SHP77 treated with DMSO at 0.1 percent for 48 hours (cell line): ENCODE measurements at places on chromosomes 13 and 19.

GRCh38 chr19:50908336-50908735 lies 2.9 kb downstream of the KLK4 start:
- no peak for DNase-seq

- DNase-seq = no peak
Observed at GRCh38 chr19:12567951-12568350, 16.7 kb upstream of the ZNF564 start.

GRCh38 chr13:83732755-83733154 lies 149.5 kb downstream of the SLITRK1 start:
- no peak for DNase-seq

DNA sequence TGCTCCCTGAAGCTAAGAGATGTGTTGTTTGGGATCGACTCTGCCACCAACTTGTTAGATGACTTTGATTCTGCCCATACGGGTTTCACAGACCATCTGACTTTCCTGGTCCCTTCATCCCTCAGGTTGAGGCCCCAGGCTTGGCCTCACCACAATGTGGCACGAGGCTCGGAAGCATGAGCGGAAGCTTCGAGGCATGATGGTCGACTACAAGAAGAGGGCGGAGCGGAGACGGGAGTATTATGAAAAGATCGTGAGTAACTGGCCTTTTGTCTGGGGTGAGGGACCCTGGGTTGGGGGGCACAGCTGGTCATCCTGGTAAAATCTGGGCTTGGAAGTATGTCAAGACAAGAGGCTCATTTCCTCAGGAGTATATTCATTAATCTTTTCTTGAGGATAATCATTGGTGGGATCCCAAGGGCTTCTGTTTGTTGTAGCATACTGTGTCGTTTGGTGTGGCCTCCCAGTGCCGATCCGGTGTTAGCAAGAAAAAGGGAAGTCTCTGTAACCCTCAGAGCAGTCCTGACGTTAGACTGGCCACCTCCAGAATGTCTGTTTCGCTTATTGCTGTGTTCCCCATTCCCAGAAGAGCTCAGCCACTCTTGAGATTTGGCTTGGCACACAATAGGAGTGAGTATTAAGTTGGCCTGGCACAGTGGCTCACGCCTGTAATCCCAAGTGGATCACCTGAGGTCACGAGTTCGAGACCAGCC lies 1.4 kb downstream of the CLASRP start:
- DNase-seq = no peak

DNA sequence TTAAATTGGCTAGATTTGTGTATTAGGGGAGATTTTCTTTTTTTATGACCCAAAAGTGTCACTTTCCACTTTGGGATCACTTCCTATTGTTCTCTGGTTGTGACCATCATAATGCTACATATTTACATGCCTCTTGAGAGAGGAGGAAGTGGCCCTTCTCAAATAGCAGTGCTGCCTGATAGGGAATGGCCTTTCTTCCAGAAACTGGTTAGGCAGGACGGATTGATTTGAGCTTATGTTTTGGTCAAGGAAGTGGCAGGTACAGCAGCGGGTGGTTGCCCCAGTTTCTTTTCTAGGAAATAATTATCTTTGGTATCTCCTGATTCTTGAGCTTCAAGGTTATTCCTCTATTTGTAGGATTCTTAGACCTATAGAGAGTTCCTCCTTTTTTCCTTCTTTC lies 21.9 kb upstream of the WTIP start:
- DNase-seq = no peak

- no peak for DNase-seq
Observed at GRCh38 chr13:19664481-19665230, 31.2 kb downstream of the MPHOSPH8 start.

DNA sequence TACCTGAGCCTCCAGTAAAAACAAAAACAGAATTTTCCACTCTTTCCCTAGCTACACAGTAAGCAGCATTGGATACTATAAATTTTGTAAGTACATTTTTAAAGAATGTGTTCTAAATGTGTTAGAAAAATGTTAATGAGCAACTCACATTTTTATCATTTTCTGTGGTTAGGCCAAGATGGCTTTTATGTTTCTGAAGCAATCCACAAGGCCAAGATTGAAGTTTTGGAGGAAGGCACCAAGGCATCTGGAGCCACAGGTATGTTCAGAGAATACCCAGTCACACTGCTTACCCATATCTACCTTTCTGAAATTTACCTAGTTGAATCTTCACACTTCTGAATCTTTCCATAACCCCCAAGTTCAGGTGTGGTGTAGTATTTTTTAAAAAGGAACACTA lies 21.6 kb downstream of the SERPINE3 start:
- DNase-seq = no peak

GRCh38 chr13:79128158-79128557 lies 277.9 kb downstream of the RBM26 start:
- DNase-seq = no peak

DNA sequence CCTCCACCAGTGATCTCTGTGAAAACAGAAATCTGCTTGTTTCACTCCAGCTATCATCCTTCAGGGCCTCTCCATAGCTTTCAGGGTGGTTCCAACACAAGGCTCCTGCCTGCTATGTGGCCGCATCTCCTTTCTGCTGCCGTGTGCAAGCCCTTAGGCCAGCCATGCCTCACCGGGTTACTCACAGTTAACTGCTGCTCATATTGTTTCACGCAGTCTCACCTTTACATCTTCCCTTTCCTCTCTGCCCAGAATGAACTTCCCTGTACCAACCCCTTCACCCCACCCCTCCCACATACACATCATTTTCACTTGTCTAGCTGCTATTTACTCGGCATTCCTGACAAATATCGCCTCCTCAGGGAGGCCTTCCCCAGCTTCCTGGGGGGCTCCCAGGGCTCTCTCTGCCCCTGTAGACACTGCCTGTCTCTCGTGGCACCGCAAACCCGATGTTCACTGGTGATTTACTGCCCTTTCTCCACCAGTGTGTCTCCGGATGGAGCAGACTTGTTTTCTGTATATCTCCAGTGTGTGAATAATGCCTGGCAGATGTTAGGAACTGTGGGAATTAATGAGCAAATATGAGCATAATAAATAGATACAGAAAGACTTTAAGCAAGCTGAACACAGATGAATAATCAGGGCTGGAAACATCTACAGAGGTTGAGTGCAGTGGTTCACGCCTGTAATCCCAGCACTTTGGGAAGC lies 39.3 kb upstream of the GPR183 start:
- no peak for DNase-seq

- DNase-seq = no peak
Observed at GRCh38 chr13:48567515-48568369, 34.9 kb upstream of the RCBTB2 start.

DNA sequence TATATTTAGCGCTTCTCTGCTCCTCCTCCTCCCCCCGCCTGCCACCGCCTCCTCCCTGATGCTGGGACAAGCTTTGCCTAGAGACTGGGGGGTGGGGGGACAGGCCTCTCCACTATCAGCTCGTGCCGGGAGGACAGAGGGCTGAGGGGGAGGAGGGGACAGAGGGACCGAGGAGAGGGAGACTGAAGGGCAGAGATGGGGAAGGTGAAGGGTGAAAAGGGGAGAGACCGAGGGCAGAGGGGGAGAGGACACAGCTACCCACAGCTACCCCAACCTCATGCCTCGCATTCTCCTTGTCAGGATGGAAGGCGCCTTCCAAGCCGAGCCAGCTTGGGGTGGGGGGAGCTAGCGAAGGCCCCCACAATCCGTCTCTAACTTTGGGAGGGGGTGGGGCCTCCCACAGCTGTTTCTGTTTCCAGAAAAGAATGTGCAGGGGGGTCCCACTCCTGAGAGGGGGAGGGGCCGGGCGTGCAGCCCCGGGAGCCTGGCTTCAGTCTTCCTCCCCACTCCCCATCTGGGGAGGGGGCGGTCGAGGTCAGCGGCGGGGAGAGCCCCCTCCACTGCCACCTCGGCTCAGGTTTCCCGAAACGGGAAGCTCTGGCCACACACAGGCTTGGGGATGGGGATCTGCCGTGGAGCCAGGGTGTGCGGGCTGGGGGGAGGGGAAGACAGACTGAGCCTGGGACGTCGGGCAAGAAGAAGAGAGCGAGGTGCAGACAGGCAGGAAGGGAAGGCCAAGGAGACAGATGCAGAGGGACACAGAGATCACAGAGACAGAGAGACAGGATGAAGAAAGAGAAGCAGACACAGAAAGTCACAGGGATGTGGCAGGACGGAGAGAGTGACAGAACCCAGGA lies 1.6 kb downstream of the DACT3 start:
- no peak for DNase-seq

DNA sequence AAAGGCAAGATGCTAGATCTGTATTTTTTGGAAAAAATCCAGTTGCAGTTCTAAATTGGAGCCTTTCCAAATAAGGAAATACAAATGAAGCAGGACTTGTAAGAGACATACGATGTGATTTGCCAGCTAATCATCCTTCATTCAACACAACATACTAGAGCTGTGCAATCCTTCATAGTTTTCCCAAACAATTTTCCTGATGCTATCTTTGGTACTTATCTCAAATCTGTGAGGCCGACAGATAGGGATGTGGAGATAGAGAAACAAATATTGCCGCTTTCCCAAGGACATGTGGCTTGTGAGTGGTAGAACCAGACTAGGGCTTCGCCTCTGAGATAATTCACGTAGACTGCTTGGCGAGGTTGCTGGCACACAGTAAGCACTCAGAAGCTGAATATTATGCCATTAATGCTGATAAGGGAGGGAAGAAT lies 176.6 kb downstream of the LMO7 start:
- no peak for DNase-seq

GRCh38 chr19:6017576-6017975 lies 39.6 kb upstream of the RANBP3 start:
- DNase-seq = no peak

GRCh38 chr19:35272122-35272719 lies 3.5 kb downstream of the USF2 start:
- no peak for DNase-seq

DNA sequence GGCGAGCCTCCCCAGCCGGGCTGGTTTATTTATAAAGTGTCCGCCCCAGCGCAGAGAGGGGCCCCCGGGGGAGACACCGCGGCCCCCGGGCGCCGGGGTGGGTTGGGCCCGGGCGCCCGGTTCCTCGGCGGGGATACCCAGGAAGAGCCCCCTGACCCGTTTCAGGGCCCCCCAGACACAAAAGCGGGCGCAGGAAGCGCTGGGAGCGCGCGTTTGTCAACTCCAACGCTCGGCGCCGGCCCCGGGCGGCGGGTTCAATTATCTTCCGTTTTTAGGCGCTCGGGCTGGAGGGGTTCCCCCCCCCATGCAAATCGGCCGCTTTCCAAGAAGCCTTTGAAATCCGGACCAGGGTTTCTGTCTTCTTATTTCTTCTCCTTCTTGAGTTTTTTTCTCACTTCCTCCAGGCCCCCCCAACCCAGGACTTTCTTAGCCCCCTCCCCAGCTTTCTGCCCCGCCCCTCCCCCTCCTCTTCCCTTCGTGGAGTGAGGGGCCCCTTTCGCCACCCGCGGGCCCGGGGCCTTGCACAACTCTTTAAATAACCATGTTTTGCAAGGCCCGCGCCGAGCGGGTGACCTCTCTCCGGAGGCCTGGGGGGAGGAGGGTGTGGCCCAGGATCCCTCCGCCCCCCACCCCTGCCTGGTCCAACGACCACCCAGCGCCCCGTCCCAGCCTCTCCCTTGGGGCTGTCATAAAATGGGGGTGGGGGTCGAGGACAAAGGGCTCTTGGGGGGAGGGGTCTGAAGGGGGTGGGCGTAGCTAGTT lies 935 bp downstream of the ARID3A start:
- no peak for DNase-seq

DNA sequence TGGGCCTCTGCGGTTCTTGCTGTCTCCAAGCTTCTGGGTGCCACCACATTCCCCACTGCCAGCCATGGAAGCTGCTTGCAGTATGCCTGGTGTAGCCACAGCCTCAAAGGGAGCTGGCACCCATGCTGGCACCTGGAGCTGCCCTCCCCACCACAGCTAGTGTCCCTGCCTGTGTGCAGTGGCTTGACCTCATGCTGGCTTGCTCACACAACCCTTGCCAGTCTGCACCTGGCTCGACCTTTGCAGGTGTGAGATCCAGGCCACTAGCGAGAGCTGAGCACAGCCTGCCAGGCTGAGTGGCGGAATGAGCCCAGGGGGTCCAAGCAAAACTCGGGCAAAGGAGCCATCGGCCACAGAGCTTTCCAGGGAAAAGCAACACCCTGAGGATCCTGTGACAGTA lies 236.7 kb upstream of the CSNK1A1L start:
- no peak for DNase-seq

DNA sequence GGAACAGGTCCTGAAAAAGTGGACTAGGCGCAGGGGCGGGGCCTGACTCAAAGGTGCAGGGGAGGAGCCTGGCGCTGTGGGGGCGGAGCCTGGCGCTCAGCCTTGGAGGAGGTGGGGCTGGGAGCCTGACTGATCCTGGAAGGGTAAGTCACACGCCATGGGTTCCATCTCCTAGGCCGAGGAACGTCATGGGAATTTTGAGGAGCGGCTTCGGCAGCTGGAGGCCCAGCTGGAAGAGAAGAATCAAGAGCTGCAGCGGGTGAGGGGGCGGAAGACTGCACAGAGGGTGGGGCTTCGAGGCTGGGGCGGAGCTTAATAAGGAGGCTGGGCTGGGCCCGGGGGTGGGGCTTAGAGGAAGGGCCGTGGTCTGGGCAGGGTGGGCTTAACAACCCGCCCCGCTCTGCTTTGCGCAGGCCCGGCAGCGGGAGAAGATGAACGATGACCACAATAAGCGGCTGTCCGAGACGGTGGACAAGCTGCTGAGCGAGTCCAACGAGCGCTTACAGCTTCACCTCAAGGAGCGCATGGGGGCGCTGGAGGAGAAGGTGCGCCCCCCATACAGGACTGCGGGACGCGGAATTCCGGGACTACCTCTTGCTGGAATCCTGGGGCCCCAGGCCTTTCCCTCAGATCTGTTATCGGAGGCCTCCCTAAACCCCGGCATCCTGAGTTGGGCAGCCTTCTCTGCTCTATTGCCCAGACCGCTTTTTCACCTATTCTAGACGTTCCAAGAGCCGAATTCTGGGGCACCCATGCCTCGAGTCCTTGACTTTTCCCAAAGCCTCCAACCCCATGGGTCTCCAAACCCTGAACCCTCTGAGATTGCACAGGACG lies 14.5 kb downstream of the PPFIA3 start:
- no peak for DNase-seq

DNA sequence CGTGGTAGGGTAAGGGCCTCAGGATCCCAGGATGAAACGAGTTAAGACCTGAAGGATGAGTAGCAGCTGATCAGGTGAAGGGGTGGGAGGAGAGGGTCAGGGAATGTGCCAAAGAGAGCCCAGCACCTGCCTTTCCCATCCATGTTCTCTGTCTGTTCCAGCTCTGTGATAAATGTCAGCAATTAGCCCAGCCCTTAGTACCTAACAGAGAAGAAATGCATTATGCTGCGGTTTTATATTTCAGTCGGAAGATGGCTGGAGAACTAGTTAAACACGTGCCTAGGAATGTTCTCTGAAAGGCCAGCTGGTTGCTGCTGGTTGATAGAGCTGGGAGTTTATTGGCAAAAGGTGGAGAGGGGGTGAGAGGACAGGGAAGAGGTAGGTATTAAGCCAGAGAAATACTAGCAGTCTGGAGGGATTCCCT lies 268.2 kb downstream of the SHISA2 start:
- DNase-seq = peak; percentile 66

DNA sequence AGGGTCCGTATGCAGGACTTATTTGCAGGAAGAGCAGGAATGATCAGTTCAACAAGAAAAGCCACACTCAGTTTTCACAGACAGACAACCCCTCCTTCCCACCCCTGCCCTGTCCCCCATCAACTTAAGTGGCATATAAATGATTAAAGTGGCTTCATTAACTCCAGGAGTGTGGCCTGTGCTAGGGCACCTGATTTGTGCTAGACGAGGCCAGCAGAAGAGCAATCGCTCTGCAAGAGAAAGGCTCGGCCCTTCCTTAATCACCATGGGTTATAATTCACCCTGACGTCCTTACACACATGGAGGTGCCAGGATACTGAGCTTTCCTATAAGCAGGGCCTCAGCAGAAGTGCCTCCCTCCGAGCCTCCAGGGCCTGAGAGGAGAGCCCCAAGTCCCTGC lies 14.6 kb downstream of the C19orf12 start:
- no peak for DNase-seq
